ENCODE measurements at places on chromosomes 1 and 21.

DNA sequence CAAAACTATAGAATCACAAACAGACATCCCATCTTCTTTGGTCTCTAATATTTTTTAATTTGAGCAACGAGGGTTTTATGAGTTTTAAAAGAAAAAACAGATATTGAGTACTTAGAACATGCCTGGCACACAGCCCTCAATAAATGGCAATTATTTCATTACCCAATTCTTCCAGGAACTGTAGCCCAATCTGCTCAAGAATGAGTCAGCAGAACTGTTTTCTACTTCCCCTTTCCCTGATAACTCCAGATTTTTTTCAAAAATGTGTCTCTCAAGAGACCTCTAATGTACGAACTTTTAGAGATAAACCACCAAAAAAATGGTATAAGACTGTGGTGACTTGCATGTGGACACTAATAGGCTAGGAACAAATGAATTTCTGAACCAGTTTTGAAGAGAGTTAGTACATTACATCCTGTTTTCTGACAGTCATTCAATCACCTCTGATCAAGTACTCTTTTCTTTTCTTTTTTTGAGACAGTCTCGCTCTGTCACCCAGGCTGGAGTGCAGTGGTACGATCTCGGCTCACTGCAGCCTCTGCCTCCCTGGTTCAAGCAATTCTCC lies 11.5 kb downstream of the ABL2 start:
- no peak for DNase-seq

GRCh38 chr1:78325293-78325692 lies 165.5 kb upstream of the PTGFR start:
- DNase-seq: no peak

DNA sequence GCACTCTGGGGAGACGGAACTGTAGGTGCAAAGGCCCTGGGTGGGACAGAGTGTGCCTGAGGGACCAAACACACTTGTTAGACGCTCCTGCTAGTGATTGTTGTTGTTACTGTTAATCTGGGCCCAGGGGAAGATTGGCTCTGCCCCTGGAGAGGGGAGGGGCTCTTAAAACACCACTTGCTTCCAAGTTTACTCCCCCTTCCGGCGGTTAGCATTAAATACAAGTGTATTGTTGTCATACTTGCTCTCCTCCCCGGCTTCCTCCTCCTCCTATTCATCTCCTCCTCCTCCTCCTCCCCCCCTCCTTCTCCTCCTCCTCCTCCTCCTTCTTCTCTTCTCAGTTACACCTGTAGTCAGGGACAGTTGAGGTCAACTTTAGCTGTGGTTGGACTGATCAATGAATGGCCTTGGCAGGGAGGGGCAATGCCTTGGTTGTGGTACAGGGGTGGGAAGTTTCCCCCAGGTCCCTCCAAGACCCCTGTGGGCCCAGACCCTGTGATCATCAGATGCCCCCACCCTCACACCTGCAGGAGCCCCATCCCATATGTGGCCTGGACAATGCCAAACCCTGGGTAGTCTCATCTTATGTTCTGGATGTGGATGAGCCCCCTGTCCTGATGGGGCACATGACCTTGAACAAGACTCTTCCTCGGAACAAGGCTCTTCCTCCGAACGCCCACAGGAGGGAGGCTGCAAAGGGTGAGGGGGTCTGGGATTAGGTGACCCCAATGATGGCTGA lies 217.3 kb downstream of the PTPRU start:
- no peak for DNase-seq

- DNase-seq: no peak
Observed at GRCh38 chr1:203089651-203090045, 3.8 kb upstream of the MYOG start.

GRCh38 chr1:2556277-2556677 lies at the start of gene TNFRSF14:
Gene TNFRSF14 (plus strand): TSS chr1:2556371. CDS start chr1:2556665, 294 bp downstream.
- DNase-seq: no peak

DNA sequence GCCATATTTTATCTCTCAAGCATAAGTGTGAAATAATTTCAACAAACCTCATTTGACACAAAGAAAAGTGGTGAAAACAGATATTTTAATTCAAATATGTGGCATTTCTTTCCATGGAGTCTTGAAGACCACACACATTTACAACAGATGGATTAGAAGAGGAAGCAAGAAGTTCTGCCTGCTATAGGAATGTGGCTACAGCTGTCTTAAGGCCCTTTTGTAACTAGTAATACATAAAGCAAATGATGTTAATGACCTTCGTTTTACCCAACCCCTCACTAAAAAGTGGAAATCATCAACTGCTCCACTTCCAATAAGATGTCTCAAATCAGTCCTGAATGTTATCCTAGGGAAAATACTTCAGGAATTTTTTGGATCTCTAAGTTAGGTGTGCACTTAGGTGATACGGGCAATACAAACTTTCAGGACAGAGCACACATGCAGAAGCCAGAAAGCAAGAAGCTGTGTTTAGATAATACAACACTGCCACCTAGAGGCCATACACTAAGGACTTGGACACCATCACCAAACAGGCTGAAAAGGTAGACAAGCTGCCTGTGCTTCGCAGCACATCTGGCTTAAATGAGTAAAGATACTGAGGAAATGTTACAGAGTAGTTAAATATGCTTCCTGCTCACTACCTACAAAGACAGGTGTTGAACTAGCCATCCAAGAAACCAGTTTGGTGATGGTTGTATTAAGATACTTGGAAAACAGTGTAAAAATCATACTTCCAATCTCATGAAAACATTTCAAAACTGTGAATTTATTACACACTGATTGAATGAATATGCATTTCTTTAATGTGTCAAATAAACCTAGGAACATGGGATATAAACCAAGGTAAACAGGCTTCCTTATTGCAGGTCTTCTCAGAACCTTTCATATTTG lies 24.4 kb downstream of the RRAGC start:
- DNase-seq: peak; percentile 3

All from cerebellar nuclear complex (tissue), 1 donor.